B cell (primary cell): ENCODE measurements at places on chromosomes 2 and 18.

- no peak for DNase-seq
These were observed 6.4 kb upstream of the D2HGDH start for GRCh38 chr2:241728000-241728399.

DNA sequence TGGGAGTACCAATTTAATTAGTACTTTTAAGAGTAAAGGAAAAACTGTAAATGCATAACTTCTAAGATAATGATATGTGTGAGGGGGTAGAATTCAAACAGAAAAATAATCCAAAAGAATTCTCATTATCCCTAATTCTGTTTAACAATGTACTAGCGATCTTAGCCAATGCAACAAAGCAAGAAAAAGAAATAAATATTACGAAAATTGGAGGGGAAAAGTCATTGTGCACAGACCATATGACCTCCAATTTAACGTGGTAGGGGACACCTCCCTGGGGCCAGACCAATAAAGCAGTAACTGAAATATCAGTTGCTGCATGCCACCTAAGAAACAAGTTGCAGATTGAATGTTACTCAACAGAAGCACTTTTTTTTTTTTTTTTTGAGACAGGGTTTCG lies 25.9 kb upstream of the PEX13 start:
- no peak for DNase-seq

- DNase-seq = no peak
These were observed 48.1 kb downstream of the DGKD start for GRCh38 chr2:233402346-233402745.

DNA sequence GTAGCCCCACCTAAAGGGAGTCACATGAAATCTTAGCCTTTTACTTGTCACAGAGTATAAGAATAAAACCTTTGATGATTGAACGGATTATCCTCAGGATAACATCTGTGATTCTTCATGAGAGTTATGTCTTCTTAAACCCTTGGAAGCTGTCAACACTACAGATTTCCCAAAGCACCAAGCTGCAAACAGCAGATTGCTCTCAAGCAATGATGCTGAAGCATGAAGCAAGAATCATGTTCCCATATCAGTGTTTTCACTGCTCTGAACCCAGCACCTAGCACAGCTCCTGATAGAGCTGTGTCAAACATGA lies 47.6 kb upstream of the CELF4 start:
- DNase-seq = no peak

DNA sequence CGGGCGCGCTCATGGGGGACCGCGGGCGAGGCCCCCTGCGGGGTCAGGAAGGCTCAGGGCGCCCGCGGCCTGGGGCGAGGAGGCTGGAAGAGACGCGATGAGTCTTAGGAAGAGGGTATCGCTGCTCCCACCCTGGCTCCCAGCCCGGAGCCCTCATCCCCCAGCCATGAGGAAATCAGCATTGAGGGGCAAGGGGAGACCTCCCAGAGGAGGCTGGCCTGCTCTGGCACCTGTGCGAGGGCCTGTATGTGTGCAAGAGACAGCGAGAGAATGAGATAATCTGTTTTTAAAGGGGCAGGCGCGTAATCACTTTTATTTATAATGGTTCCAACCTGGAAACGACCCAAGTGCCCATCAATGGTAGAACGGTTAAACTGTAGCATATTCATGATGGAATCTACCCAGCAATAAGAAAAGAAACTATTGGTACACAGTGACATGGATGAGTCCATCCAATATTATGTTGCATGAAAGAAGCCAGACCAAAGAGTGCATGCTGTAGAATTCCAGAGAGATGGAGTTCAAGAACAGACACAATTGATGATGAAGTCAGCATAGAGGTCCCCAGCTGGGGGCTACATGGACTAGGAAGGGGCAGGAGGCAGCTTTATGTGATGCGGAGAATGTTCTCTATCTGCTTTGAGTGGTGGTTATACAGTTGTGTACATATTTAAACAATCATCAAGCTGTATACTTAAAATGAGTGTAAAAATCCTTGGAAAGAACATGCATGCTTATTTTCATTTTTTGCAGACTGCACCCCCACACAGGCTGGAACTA lies 14.4 kb downstream of the FBXO41 start:
- DNase-seq = no peak

DNA sequence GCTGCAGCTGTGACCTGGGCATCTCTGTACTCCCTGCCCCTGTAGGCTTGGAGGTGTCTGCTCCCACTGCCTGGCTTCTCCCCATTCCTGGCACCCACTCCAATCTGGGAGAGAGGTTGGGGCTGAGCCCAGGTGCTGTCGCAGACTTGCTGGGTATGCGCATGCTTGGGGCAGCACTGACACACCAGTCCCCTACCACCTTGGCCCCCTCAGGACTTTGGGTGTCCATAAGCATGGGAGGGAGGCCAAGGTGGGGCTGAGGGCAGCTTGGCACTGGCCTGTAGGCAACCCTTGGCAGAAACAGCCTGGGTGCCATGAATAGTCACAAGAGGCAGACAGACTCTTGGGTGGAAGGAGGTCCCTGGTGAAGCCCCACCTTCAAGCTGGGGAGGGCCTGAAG lies 136.8 kb downstream of the QPCT start:
- DNase-seq = no peak

DNA sequence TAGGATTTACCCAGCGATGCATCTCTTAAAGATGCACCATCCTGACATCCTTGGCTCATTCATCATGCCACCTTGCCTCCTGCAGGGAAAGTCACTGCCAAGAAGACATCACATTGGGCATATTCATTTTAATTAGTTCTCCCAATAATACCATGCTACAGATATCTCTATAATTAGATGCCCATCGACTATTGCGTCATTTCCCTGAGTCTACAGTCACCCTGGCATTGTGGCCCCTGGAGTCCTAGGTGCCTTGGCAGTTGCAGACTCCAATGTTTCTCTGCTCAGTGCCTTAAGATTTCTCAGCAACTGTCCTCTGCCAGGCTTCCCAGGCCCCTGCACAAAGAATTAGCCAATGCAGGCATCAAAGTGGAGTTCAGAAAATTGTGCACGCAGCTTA lies 32.6 kb downstream of the RDH14 start:
- DNase-seq = no peak

DNA sequence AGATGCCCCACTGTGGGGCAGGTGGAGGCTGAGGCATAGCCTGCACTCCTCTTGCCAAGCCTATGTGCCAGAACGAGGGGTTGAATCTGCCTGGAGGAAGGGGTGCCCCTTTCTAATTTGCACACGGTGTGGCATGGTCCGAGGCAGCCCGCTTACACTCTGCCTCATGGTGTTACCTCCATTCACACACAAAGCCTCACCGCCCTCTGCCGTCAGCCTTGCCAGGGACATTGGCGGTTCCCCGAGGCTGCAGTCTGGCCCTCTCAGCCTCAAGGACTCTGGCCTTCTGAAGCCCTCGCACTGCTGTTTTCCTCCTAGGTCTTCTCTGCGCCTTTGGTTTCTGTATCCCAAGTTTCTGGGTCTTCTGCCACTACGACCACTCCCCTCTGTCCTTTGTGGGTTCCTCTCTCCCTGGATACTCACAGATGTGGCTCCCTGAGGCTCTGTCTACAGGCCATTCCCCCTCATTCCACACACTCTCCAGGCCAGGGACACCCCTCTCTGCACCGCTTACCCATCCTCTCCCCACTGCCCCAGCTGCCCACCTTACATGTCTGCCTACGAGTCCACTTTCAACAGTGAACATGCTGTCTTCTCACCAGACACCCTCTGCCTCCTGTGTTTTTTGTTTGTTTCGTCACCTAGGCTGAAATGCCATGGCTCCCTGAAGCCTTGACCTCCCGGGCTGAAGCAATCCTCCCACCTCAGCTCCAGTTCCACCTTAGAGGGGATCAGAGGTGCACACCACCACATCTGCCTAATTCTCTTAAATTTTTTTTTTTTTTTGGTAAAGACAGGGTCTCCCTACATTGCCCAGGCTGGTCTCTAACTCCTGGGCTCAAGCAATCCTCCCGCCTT lies 7.9 kb upstream of the ASPRV1 start:
- no peak for DNase-seq

DNA sequence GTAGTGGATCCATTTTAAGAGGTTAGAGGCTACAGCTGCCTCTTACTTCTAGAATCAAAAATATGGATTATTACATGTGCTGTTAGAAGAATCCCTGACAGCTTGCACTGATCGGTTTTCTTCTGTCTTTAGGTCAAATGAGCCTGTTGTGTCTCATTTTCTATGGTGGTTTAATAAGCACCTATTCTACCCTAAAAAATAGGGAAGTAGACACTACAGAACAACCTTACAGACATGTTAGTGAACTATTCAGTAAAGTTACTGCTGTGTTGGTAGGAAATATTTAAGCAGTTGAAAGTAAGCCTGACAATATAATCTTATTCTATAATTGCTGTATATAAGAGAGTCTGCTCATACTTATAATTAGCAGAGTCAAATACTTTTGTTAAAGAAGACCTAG lies 168.5 kb upstream of the NOSTRIN start:
- DNase-seq = no peak

DNA sequence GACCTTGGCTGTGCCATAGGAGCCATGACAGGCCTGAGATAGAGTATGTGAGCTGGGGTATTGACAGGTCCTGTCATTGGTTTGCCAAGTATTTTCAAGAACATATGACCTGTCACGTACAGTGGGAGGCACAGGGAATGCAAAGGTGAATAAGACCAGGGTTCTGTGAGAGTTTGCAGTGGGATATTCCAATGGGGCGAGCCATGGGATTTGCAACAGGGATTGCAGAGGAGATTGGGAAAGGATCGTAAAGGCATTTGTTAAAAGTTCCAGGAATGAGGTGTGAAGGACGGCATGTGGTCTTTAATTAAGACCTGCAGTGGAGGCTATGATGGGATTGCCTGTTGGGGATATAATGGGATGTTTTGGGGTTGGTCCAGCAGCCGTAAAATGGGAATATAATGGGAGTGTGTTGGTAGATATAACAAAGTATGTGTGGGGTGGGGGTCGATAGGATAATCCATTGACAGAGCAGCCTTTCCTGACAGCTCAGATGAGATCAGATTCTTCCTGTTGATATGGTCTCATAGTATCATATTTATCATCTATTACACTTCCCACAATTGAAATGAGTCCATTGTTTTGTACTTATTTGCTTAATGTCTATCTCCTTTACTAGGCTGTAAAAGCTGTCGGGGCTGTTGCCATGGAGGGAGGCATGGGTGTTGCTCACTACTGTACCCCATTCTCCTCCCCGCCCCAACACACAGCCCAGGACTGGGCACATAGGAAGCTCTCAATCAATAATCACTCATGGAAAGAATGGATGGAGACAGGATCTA lies 38.1 kb downstream of the PKDCC start:
- DNase-seq = no peak

DNA sequence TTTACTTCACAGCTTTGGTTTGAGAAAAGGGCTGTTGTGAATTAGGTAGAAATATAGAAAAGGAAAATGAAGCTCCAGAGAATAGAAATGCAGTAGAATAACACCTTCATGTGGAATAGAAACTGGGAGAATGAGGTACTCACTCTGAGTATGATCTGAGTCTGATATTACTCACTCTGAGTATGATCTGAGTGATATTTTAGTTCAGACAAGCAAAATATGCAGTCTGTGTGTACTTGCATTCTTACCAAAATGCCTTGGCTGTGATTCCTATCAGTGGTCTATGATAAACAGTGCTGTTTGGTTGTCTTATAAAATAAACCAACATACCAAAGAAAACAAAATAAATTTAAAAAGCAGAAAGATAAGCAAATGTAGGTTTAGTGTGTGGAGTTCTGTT lies 487.6 kb downstream of the THSD7B start:
- no peak for DNase-seq

DNA sequence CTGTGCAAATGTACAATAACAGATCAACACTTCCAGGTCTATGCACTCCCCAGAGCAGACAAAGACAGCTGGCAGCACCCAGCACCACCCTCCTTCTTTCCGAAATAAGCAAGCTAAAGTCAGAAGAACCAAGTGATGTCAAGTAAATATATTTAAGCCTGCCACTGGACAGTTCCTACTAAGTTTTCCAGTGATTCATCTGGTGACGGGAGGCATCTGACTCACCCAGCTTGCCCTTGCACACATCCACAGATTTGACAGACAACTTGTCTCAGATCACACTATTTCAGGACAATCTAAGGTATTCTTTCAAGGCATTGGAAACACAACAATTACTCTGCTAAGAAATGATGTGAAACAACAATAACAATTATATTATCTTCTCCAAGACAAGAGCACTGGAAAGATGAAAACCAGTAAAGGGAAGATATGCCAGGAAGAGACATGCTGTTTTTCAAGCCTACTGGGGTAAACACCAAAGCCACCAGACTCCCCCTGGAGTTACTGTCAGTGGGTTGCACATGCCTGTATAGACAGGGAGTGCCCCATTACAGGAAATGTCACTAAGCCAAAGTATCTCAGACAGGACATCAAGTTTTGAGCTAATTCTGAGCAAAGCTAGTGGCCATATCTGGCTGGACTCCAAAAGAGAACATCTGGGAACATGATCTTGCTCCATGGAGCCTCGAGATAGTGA lies 287.9 kb upstream of the KLHL29 start:
- DNase-seq = no peak

DNA sequence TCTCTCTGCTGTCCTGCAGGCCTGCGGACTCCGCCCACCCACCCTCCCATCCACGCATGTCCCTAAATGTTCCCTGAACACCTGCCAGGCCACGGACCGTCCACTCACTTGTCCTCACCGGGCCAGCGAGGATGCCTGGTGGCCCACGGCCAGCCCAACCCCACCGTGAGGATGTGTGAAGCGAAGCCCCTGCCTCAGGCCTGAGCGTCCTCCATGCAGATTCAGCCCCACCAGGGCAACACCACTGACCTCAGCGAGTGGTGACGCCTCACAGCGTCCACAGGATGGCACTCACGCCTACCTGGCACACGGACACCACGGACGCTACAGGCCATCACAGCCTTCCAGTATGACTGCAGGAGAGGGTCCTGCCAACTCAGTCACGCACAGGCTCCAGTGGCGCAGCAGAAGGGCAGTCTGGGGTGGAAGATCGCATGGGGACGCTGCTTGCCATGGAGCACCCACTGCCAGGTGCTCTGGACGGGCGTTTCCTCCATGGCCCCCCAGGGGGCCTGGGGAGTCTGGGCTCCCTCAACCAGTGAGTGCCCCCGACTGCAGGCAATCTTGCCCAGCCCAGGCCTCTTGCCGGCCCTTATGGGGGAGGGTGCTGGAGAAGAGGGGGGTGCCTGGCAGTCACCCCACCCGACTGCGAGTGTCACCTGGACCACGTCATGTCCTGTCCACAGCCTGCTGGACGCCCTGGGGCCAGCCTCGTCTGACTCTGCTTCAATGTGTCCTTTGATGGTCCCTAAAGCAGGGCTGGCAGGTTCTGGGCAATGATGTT lies 25.4 kb downstream of the HDAC4 start:
- DNase-seq = peak; percentile 11

DNA sequence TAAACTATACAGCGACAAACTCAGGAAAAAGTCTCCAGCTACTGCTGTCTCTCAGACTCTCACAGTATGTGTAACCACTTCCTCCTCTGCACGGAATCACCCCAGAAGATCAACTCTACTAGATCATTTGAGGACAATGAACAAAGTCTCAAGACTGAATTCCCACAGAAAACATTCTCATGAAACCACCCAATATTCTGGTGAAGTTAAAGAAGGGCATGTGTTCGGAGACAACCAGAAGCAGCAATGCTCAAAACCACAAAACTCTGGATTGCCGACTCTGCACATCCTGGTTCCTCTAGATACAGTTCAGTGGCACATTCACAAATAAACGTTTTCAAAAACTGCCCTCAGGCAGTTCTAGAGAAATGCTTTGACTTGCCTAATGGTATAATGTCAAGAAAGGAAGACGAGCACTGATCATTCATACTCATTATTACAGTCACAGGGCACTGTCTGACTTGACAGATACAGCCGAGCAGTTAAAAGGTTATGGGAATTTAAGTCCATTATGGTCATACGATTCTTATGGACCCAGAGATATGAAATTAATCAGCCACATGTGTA lies 91.9 kb upstream of the STK17B start:
- DNase-seq = peak; percentile 74

- no peak for DNase-seq
These were observed 42.8 kb upstream of the RAB31 start for GRCh38 chr18:9665314-9665713.
